Stimulated activated CD8-positive, alpha-beta memory T cell treated with anti-CD3 and anti-CD28 coated beads, Interleukin-7, amount 100 ng/mL, for 1 hour (primary cell): ENCODE measurements at places on chromosomes 13 and 19.

DNA sequence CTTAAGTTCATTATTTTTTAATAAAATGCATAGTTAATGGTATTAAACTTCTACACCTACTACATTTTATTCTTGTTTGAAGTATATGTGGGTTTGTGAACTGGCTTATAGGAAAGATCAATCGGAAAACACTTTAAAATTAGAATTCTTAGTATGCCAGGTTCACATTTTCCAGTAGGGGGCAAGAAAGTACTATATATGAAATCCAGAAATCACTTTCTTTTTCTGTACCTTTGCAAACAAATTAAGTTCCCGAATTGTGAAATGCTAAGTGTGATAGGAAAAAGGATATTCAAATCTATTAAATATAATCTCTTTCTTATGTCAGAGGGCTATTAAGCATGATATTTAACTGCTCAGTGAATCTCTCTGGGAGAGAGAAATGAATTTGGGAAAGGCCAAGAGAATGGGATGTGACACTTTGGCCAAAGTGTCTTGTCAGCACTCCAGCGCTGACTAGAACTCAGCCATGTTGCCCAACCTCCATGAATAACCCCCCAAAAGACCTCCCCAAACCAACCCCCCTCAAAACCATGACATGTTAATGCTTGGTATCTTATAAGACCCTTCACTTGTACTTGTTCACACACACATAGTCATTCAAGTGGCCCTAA is 122.6 kb upstream of the SLC10A2 start:
- DNase-seq, result no peak

DNA sequence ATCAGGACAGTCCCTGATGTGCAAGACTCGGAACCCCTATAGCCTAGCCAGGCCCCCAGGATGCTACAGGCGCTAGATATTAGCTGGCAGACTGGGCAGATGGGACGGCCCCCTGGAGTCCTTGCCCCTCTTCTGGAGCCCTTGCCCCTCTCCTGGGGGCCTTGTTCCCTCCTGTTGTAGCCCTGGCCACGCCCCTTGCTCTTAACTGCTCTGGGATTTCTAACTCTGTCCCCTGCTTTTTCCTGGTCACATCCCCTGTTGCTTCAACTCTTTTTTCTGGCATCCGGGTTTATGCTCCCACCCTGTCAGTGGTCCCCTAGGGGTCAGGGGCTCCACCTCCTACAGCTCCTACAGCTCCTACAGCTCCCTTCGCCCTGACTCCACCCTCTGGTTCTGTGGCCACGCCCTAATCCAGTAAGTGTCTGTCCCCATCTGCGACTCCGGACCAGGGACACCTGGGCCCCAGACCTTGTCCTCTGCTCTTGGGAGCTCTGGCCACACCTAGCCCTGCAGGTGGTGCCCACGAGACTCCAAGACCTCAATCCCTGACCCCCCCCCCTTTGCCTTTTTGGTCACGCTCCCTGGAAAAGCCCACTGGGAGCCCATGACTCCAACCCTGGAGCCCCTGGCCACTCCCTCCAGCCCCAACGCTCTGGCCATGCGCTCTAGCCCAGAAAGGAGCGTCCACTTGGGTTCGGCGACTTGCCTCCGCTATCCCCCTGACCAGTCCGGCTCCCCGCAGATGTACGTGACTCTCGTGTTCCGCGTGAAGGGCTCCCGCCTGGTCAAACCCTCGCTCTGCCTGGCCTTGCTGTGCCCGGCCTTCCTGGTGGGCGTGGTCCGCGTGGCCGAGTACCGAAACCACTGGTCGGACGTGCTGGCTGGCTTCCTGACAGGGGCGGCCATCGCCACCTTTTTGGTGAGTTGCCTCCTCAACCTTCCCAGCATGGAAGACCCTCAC is 6.8 kb downstream of the PLPPR2 start:
- DNase-seq, result no peak

DNA sequence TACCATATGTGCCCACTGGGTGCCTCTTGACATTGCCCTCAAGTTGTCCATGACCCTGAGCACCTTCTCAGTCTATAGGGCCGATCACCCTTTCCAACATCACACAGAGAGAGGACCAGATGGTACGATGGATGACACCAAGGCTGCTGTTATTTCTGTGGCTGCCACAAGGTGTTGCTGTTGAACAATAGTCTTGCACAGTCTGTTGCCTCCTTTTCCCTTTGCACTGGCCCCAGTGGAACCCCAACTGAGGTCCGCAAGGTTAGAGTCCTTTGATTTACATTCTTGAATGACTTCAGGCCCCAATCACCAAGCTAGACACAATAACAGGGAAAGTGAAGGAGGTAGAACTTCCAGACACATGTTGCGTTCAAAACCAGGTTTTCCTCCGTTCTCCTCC is 52.0 kb downstream of the TINCR start:
- DNase-seq, result no peak

DNA sequence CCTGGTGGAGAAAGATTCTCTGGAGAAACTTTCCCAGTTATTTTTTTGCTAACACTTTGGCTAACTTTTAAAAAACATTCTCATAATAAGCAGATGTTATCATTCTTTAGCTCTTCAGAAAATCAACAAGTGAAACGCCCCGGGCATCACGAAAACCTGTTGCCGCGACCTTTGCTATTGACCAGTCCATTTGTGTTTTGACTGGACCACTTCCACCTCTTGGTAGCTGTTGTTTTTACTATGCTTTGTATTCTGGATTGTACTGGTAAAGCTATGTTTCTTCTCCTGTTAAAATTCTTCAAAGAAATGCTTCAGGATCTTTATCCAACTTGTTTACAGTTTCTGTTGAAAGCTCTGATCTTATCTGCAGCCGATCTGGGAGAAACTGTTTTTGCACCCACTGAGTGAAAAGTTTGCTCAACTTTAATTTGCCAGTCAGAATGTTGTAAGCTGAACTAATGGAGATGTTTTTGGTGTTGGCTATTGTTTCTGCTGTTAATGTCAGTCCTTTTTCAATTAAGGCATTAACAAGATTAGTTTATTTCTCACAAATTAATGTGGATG is 23.3 kb downstream of the UFM1 start:
- no peak for DNase-seq

DNA sequence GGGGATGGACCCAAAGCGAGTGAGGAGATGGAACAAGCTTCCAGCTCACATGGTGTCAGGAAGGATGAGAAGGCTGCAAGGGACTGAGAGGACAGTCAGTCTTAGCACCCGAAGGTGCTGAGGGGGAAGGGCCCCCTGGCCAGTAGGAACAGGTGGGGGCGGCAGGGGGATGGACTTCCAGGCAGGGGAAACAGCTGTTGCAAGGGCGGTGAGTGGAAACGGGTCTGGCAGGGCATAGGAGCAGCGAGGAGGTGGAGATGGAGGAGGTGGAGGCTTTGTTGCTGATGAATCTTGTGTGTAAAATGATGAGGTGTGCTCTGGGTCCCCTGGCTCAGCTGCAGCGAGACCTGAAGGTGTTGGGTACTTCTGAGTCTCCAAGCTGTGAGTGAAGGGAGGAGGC is 1.2 kb downstream of the MAP1S start:
- no peak for DNase-seq

- no peak for DNase-seq
Observed at GRCh38 chr13:113598481-113598880, 13.9 kb downstream of the TFDP1 start.

DNA sequence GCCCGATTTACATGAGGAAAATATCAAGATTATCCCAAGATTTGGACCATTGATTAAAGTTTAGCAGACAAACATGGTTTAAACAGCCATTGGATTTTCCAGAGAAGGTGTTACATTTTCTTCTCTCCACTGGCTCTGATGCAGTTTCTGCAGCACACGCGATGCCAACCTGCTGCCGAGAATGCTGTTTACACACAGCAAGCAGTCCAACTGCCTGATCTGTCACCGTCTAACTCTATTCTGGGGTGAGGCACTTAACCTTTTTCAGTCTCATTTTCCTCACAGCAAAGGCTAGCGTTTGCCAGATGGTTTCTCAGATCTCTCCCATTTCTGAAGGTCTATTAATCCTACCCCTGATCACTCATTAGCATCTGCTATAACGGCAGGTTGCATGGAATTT is 763.5 kb upstream of the GPC6 start:
- DNase-seq, result no peak
